ENCODE measurements at places on chromosomes 4 and X.

DNA sequence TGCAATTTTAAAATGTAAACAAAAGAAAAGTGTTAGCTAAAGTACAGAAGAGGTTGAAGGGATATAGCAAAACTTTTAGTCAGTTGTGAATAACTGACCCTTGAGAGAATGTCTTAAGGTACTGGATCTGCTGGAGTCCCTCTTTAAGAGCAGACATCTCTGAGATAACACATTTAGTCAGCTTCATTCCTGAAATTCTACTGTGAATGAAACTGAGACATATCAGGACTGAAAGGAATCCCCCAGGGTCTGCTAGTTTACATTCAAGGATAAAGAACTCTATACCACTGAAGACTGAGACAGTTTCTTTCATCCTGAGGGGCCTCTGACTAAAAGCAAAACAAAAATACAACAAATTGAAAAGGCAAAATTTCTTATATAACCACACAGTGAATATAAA, 54.4 kb downstream of the PGRMC1 start:
- no peak for DNase-seq

GRCh38 chr4:81211956-81212355, 3.1 kb downstream of the PRKG2 start:
- no peak for DNase-seq

- no peak for DNase-seq
These were observed 712 bp downstream of the STX18 start for GRCh38 chr4:4541040-4541631.

DNA sequence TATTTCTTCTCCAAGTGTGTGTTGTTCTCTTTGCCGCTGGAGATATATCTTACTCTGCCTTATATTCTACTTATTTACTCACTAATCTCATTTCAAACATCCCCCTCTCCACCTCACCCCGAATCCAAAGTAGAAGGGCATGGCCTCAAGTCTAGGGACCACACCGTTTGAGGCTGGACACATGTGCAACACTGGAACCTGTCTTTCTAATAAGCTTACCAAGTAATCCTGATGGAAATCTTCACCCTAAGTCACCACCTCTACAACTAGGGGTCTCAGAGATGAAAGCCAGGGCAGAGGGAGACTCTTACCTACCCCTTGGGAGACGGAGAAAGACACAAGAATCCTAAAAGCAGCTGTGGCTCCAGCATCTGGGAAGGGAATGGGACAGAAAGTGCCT, 6.0 kb downstream of the PROM1 start:
- no peak for DNase-seq

GRCh38 chr4:181345931-181346330, 897.3 kb upstream of the TENM3 start:
- no peak for DNase-seq

GRCh38 chrX:102008901-102009300, 77.1 kb upstream of the ZMAT1 start:
- DNase-seq = no peak

- no peak for DNase-seq
These were observed 5.7 kb downstream of the IL2 start for GRCh38 chr4:122450847-122451246.

- no peak for DNase-seq
These were observed 185.7 kb upstream of the TBL1X start for GRCh38 chrX:9279234-9279544.

DNA sequence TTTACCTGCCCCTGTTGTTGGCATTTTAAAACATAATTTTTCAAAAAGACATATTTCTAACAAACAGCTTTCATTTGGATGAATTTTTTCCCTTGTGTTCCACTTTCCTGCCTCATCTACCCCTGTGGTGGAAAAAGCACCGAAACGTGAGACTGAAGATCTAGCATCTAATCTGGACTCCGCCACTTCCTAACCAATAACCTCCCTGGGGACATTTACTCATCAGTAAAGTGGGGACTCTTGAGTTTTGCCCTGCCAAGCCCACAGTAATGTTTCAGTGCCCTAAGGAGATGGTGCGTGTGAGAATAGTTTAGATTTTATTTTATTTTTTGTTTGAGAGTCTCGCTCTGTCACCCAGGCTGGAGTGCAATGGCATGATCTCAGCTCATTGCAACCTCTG, 56.7 kb downstream of the ADGRG2 start:
- no peak for DNase-seq

- no peak for DNase-seq
These were observed 563.9 kb downstream of the GRXCR1 start for GRCh38 chr4:43456383-43456782.

GRCh38 chrX:97787849-97788248, 904.1 kb downstream of the RPA4 start:
- no peak for DNase-seq

GRCh38 chrX:57573754-57574153, 18.1 kb upstream of the ZXDB start:
- DNase-seq = no peak

DNA sequence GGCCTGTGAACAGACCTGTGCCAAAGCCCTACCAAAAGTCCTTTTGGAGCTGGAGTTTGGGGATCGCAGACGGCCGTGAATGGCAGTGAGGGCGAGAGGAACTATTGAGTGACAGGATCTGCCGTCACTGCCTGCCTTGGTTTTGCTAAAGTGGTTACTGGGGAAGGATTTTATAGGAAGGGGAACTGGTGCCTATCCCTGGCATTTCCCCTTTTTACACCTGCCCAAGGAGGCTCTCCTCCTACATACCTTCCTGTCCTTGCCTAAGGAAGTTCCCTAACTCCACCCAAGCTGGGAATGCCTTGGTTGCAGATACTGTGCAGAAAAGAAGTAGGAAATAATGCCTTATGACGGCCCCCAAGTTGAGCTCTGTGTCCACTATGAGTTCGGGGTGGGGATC, 14.5 kb downstream of the LONRF3 start:
- no peak for DNase-seq

DNA sequence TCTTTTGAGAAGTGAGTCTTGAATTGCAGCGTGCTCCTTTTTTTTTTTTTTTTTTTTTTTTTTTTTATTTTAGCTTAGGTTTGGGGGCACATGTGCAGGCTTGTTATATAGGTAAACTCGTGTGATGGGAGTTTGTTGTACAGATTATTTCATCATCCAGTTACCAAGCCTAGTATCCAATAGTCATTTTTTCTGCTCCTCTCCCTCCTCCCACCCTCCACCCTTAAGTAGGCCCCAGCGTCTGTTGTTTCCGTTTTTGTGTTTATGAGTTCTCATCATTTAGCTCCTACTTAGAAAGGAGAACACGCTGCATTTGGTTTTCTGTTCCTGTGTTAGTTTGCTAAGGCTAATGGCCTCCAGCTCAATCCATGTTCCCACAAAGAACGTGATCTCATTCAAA, 81.3 kb upstream of the TSPAN5 start:
- no peak for DNase-seq

DNA sequence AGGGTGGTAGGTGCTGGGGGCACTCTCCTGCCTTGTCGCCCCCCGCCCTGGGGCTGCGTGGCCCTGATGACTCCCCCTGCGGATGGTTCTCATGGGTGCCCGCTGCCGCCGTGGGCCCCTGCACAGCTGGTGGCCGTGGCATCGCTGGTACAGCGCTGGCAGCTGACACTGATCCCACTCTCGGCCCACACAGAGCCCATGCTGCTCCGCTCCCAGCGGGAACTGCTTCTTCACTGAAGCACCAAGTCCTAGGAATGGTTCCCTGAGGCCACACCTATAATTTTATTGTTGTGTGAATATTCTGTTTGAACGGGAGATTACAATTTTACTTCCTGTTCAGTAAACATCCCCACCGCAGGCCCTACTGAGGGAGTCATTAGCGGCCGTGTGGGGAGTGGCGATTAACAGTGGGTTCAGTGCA, 138.6 kb upstream of the NKX1-1 start:
- no peak for DNase-seq

GRCh38 chr4:167622481-167623240, 388.4 kb upstream of the SPOCK3 start:
- no peak for DNase-seq
